ENCODE measurements at places on chromosomes 3 and 15.

DNA sequence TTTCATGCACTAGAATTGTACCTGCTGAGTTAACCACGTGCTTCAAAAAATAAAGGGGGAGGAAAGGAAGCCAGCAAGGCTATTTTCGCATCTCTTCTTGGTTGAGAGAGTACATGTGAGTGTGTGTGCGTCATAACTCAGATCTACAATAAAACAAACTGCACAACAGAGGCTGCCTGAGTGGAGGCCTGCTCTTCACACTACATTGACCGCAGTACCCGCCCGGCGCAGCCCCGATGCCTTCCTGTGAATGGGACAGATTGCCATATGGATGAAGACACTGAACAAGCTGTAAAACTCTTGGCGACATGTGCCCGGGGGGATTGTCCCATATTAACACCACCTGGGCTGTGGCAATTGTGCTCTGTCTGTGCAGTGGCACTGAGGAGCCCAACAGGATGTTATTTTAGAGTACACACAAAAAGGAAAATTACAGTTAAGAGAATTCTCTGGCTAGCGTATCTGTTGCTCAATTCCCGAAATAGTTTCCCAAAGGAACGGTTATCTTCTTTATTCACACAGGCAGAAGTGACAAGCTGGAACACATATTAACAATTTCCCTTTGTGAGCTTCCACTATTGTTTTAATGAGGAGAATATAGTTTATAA lies 551.5 kb downstream of the FOXP1 start:
- DNase-seq = no peak

- no peak for DNase-seq
Measured at GRCh38 chr3:115788921-115789470, 165.7 kb downstream of the GAP43 start.

- DNase-seq = no peak
Measured at GRCh38 chr3:44478606-44479094, 1.2 kb upstream of the ZNF445 start.

DNA sequence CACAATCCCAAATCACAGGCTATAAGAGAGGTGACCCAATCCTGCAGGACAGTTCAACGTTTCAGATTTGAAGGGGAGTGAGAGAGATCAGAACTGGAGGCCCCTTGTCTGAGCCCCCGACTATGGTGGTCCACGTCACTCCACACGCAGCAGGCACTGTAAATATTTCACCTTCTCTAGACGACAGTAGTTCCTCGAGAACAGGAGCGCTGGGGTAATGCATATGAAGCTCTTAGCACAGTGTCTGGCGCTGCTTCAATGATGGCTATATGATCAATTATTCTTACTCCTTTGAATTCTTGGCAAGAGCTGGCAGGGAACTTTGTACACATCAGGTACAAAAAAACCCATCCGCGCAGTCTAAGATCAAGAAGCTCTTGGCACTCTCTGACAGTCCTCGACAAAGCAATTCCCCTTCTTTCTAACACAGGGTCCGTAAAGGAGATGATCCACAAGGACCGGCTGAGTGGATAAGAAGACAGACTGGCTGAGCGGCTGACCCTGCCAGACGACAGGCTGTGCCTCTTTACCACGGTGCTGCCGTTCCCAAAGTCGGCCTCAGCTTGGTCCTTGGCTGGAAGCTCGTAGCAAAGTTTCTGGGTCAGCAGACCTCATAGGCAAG lies 522 bp upstream of the NRROS start:
- no peak for DNase-seq

Measured in stimulated activated CD4-positive, alpha-beta T cell treated with anti-CD3 and anti-CD28 coated beads, Interleukin-15, amount 100 ng/mL, for 1 hour (primary cell).